OCI-LY7 (cell line): ENCODE measurements at places on chromosomes 4 and X. TPM values are rescaled to one million over a fixed set of nuclear protein-coding genes. Genes with fewer than 3 reads are reported as not detected.

DNA sequence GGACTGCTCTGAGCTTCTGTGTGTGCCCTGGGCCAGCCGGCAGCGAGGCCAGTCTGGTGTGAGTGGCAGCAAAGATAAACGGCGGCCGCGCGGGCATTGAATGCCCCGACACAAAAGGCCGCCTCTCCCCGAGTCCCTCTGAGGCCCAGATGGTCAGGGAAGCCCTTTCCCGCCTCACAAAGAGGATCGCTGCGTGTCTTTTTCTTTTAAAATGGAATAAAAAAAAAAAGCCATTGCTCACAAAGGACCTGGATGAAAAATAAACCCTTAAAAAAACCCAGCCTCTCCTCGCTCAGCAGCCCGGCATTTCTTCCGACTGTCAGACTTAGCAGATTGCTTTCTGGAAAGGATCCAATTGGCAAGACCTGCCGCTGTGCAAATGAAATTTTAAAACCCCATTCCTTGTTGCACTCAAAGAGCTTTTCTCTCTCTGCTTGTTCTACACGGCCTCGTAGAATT is 578.7 kb downstream of the BCOR start:
- DNase-seq, result no peak

- no peak for DNase-seq
Observed at GRCh38 chr4:15182600-15183220, 180.4 kb downstream of the CPEB2 start.

GRCh38 chr4:87527431-87528220 is 1.6 kb downstream of the SPARCL1 start:
- DNase-seq, result no peak

DNA sequence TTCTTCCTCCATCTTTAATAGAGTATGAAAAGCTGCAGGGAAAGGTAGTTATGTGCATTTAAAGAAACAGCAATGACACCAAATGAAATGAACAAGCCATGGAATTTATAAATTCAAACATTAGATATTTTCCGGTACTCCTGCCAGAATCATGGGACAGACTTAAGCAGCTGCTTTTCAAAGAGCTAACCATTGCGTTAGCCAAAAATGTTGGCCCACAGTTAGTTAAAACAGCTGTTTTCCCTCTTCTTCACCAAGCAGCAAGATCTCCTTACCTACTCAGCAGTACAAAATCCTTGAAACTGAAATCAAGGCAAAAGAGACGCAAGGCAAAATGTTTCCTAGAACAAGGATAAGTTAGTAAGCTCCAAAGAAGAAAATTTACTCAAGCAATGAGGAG is 64.0 kb downstream of the MANBA start:
- DNase-seq, result no peak

- no peak for DNase-seq
Observed at GRCh38 chr4:52873191-52873590, 11.1 kb downstream of the RASL11B start.

The JAKMIP1 gene
- total RNA-seq, result 4.0 and 4.6 TPM in 2 replicates

- DNase-seq, result no peak
Observed at GRCh38 chrX:71454222-71454621, 78.7 kb upstream of the OGT start.

GRCh38 chr4:172207886-172208285 is 394.7 kb downstream of the GALNTL6 start:
- no peak for DNase-seq

The RASL11B gene
- not detected in 2 replicates for total RNA-seq

DNA sequence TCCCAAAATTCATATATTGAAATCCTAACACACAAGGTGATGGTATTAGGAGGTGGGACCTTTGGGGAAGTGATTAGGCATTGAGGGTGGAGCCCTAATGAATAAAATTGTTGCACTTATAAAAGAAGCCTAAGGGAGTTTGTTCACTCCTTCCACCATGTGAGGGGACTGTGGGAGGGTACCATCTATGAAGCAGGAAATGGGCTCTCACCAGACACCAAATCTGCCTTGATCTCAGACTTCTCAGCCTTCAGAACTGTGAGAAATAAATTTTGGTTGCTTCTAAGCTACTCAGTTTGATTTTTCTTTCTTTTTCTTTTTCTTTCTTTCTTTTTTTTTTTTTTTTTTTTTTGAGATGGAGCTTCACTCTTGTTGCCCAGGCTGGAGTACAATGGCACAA is 116.2 kb upstream of the GPC3 start:
- DNase-seq, result no peak

- no peak for DNase-seq
Observed at GRCh38 chrX:109716431-109717028, 16.5 kb downstream of the ACSL4 start.
